ENCODE measurements at places on chromosomes 12 and 14. TPM values are rescaled to one million over a fixed set of nuclear protein-coding genes. Genes with fewer than 3 reads are reported as not detected.

GRCh38 chr12:97408363-97408762 is 54.2 kb upstream of the RMST start:
- no peak for DNase-seq

ZDHHC22 gene
- not detected for total RNA-seq

DNA sequence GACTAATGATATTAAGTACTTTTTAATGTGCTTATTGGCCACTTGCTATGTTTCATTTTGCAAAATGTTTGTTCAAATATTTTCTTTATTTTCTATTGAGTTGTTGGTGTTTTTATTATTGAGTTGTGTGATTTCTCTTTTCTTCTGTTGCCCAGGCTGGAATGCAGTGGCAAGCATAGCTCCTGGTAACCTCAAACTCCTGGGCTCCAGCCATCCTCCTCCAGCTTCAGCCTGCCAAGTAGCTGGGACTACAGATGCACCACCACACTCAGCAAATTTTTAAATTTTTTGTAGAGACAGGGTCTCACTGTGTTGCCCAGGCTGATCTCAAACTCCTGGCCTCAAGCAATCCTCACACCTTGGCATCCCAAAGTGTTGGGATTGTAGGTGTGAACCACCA is 199.2 kb downstream of the NOVA1 start:
- no peak for DNase-seq

GRCh38 chr12:109719123-109720022 is 5.7 kb downstream of the FAM222A start:
- no peak for DNase-seq

DNA sequence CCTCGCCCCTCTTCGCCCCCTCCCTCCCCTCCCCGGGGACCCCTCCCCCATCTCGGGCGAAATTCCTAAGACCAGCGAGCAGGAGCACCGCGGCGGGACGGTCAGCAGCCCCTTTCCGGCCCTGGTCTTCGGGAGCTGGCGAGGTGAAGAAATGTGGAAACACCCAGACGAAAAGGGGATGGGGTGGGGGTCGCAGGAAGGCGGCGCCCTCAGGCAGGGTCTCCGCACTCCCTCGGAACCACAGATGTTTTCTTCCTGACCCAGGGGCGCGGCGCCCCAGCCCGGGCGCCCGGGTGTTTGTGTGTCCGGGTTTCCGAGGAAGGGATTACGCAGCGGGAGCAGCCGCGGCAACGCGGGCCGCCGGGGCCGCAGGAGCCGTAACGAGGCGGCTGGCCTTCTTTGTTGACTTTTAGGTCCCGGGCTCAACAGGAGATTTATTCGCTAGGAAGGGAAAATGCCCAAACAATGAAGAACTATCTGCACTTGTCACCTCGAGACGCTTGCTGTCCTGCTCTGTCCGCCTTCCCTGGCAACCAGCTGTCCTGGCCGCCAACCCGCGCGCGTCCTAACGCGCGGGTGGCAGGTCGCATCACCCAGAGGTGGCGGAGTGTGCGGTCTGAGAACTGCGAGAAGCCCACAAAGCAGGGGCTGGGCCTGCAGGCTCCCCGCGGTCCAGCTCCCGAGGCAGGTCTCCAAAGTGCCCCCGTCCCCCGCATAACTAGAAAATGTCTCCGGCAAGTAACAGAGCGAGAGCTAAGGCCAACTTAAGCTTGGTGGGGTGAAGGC is 7.0 kb downstream of the FOXA1 start:
- no peak for DNase-seq

DNA sequence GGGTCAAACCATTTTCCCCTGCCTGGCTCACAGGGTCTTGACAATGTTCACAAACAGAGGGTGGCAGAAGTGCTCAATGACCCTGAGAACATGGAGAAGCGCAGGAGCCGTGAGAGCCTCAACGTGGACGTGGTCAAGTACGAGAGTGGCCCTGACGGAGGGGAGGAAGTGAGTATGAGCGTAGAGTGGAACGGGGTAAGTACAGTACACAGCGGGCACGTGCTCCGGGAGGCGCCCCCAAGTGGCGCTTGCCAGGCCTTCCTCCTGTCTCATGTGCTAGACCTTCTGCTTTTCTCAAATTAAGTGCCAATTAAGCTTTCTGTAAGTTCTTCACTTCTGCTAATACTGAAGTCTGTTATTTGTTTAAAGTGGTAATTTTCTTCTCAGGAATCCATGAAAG is 35.9 kb downstream of the XRCC3 start:
- no peak for DNase-seq

- no peak for DNase-seq
Observed at GRCh38 chr12:53677800-53678148, 1.9 kb upstream of the ATP5MC2 start.

PTPN6 gene
- total RNA-seq: 92.7 TPM

DNA sequence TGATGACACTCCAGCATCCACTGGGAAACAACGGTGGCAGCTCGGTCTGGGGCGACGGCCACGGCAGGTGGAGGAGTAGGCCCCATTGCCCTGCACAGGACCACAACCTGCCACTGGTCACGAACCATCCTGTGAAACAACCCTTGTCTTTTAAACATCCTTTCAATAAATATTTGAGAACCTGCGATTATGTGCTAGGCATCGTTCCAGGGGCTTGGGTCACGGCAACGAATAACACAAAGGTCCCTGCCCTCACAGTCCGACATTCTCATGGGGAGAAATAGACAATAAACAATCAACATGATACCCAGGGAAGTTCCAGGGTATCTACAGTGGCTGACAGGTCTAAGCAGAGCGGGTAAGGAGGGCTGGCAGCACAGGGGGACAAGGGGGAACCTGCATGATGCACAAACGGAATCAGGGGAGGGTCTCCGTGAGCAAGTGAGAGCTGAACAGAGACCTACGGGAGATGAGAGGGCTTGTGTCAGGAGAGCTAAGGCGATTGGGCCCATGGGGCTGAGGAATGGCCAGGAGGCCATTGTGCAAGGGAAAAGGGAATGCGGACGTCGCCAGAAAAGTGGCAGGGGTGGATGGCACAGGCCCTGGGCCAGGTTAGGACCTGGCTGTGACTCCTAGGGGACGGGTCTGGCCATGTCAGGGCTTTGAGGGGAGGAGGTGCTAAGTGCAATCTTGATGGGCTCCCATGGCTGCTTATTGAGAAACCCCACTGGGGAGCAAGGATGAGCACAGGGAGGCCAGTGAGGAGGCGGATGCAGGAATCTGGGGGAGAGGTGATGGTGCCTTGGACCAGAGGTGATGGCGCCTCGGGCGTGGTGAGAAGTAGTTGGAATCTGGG is 9.7 kb downstream of the SCARB1 start:
- no peak for DNase-seq

GRCh38 chr12:119461636-119462214 is 127.2 kb downstream of the CCDC60 start:
- DNase-seq: no peak

DNA sequence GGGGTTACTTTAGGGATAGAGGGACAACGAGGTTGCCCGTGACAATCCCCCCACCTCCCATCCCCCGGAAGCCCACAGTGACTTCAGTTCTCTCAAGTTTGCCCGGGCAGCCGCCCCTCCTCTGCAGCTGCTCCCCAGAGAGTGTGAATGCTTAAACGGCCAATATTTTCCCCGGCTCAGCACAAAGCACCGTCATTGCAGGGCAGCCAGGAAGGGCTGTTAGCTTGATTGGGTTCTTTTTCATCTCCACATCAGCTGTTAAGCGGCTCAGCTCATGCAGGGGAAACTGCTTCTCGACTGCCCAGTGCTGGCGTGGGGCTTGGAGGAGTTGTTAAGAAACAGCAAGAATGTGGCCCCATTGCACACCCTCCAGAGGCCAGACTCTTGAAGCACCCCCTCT is 120.5 kb upstream of the NCOR2 start:
- DNase-seq: no peak

GRCh38 chr12:103640831-103641230 is 53.8 kb downstream of the STAB2 start:
- DNase-seq: no peak

- DNase-seq: no peak
Observed at GRCh38 chr14:43525658-43526057, 981.4 kb downstream of the FSCB start.

DNA sequence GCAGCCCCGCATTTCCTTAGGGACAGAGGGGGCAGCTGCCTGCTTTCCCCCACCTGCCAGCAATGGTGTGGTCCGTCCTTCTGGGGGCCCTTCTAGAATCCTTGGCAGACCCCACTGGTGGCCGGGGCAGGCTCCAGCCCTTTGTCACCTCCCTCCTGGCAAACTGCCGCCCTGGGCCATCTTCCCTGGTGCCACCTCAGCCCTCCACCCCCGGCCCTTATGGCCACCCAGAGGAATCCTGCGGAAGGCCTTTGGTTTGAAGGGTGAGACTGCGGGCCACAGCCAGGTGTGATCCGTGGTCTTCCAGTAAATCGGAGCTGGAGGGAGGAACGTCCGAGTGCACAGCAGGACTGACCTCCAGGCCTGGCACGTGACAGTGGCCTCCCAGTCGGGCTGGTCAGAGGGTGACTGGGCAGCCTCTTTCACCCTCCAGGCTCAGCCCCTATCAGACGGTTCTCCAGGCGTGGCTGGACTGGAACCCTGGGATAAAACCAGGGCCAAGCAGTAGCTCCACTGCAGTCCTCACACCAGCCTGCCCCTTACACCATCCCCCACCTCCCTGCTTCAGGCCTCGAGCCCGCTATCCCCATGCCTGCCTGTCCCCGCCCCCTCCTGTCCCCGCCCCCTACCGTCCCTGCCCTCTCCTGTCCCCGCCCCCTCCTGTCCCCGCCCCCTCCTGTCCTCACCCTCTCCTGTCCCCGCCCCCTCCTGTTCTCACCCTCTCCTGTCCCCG is 12.4 kb downstream of the FBRSL1 start:
- DNase-seq: no peak

DNA sequence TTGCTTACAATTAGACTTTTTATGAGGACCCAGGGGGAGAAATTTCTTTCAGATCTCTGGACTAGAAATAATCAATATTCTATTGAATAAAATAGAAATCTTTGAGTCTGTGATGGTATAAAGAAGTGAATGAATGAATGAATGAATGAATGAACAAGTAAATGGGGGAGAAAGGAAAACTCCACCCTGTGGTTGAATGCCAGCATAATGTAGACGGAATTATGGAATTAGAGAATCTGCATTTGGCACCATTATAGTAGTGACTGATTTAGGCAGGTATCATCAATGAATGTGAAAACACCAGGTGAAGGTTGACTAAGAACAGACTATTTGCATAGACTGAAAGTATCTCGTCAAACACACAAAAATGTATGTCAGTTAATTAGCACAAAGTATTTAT is 135.0 kb downstream of the FBXL14 start:
- DNase-seq: no peak

DNA sequence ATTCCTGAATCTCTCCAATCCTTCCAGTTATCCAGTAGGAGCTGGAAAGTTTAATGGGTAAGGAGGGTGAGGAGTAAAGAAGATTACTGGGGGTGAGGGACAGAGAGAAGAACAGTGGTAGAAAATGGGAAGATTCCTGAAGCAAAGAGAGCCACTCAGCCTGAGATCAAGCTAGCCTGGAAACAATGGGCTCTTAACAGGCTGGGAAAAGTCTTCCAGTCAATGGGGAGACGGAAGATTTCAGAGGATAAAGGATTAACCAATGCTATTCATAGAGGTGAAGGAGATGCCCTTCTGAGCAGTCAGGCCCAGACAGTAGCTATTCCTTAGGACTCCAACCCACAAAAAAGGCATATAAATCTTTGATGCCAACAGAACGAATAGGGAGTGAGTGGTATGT is 14.8 kb downstream of the GDF11 start:
- no peak for DNase-seq

SYNDIG1L gene
- total RNA-seq: 0.52 TPM

DNA sequence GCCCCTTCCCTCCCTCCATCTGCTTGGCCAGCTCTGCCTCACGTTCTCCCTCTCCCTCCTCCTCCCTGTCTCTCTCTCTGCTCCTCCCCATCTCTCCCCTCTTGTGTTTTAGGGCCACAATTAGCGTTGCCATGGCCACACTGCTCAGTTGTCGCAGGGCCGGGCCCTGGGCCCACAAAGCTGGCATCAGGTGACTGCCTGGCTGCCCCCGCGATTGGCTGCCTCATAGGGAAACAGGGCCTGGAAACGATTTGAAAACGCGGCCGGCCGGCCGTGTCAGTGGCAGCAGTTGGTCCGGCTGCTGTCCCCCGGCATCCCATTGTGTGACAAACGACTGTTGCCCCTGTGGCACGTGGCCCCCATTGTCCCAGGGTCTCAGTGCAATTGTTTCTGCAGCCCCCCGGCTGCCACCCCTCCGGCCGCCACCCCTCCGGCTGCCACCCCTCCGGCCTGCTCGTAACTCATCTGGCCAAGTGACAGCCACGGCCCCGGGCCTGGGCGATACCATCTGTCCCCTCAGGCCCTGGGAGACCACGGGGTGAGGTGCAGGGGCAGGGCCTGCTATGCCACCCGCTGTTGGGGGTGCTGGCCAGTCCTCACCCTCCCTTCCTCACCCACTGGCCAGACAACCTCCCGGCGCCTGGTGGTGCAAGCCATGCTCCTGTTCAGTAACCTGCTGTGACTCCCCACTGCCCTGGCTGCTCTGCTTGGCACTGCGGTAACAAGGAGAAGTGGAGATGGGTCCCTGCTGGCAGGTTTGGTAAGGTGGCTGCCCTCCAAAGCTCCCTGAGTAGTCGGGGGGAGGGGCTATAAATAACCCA is 17.4 kb downstream of the FOXN4 start:
- DNase-seq: peak; percentile 63

P2RX2 gene
- not detected for total RNA-seq

HOXC12 gene
- 0.28 TPM for total RNA-seq

GRCh38 chr12:53213348-53213747 is 6.3 kb upstream of the ITGB7 start:
- DNase-seq: no peak

KCNC2 gene
- total RNA-seq: not detected

- no peak for DNase-seq
Observed at GRCh38 chr14:62445570-62445969, 599.7 kb downstream of the KCNH5 start.

DNA sequence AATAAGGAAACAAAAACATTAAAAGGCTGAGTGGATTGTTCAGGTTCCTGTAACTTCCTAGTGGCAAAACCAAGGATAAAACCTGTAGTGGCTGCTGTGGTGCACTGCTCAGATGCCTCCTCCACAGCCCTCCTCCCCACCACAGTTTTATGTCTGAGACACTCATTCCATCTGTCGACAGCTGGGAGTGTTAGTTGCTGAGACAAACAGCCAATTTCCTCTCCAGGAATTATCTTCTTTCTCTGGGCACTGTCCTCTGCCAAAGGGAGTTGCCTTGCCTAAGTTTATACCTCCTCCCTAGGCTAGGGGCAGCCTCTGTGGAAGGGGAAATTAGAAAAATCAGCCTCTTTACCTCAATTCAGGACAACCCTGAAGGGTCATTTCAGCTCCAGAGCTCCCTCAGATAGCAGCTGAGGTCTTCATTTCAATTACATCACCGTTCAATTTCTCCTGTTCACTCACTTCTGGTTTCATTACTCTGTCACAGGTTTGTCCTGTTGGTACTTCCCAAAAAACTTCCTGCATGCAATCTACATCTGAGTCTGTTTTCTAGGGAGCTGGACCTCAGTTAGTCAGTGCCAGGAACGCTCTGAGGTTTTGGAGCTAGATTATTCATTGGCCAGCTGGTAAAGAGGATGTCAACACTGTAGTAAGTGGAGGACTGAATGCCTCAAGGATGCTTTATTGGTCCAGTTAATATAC is 74.9 kb upstream of the ATP2B1 start:
- no peak for DNase-seq
